ENCODE measurements at places on chromosomes 4 and X. TPM values are rescaled to one million over a fixed set of nuclear protein-coding genes. Genes with fewer than 3 reads are reported as not detected.

MAGEA2 gene
- total RNA-seq: not detected

LRP2BP gene
- 0.16 TPM for total RNA-seq

SLC4A4 gene
- 0.05 TPM for total RNA-seq

NR3C2 gene
- total RNA-seq: 0.63 TPM

NEXMIF gene
- not detected for total RNA-seq

CDS1 gene
- total RNA-seq: 1.6 TPM

IL2 gene
- total RNA-seq: not detected

DNA sequence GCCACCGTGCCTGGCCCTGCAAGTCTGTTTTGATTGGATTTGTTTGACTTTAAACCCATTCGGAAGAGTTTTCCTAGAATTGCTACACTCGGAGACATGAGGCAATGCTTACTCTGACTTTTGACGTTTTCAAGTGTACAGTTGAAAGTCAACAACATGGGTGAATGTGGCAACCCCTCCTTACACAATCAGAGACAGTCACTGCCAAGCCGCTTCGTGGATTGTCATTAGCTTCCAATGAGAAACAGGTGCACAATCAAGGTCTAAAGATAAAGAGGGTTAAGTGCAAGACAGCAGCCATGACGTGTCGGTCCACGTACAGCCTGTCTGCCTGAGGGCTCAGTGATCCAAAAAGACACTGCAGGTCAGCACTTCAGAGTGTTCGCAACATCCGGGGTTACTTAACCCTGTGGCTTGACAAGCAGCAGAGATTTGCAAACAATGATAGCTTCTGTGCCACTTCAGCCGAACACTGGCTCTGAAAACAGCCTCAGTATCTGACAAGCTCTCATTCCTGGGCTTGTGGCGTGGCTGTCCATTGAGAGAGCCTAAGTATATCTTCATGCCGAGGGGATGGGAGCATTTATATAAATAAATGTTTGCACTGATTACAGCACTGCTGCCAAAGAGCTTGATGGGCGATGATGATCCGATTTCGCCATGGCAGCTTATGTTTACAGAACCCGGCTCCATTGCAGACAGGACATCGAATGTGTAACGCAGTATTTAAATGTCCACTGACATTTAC lies 180.0 kb downstream of the DHRSX start:
- H3K4me3 ChIP-seq: no peak overlapping the region
- H3K27ac ChIP-seq: no peak overlapping the region
- H3K4me1 ChIP-seq: no peaks in the 10 kb centered on the region
- no peaks in the 10 kb centered on the region for H3K27me3 ChIP-seq
- no peak for DNase-seq

- H3K36me3 ChIP-seq: no peaks in the 10 kb centered on the region
- no peaks in the 10 kb centered on the region for H3K27me3 ChIP-seq
- H3K4me3 ChIP-seq: no peak overlapping the region
- DNase-seq: no peak
- no peak overlapping the region for H3K27ac ChIP-seq
These were observed 8.6 kb upstream of the MAML3 start for GRCh38 chr4:140162596-140162995.

DNA sequence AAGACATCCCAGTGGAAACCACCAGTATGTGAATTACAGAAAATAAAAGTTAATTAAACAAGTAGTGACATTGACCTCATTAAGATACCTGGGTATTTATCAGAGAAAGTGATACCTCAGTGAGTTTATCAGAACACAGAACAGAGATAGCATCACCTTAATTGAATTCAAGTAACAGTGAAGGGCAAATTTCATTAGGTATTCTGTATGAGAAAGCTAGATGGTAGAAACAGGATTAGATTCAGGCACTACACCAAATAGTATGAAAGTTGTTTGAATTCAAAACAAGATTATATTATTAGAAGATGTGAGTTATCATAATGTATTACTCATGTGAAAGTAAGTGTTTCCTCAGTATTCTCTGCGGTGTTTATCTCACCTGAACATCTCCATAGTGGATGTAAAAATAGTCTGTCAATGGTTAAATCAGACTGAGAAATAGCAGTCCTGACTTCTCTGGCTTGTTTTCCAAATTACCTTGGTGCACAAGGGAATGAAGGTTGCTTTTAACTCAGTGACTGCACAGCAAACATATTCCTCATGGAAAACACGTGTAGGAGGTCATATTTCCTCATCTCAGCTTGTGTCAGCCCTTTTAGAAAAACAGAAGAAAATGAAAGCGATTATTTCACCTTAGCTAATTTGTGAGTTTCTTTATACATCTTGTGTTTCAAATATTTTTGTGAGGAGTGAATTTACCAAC lies 79.9 kb upstream of the PCDH18 start:
- H3K27me3 ChIP-seq: no peaks in the 10 kb centered on the region
- DNase-seq: no peak
- no peaks in the 10 kb centered on the region for H3K36me3 ChIP-seq
- no peaks in the 10 kb centered on the region for H3K4me1 ChIP-seq
- no peak overlapping the region for H3K4me3 ChIP-seq

DNA sequence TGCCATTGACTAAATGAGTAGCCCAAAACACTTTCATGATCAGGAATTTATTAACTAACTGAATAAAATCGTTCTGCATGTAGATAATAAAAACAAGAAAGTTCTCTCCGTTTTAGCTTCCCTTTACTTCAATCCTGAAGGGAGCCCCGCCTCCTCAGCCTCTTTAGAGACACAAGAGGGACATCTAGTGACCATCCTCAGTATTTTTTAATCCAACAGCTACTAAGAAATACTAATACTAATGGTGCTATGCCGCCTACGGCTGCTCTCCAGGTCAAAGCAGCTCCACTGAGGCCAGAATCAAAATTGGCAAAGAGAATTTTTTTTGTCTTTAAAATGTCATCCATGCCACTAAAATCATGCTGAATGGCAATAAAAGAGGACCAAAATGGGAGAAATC lies 3.2 kb upstream of the PCDH19 start:
- H3K27ac ChIP-seq: no peak overlapping the region
- H3K4me3 ChIP-seq: no peak overlapping the region
- H3K27me3 ChIP-seq: no peaks in the 10 kb centered on the region
- no peaks in the 10 kb centered on the region for H3K4me1 ChIP-seq
- H3K36me3 ChIP-seq: no peaks in the 10 kb centered on the region
- DNase-seq: peak; percentile 70

DNA sequence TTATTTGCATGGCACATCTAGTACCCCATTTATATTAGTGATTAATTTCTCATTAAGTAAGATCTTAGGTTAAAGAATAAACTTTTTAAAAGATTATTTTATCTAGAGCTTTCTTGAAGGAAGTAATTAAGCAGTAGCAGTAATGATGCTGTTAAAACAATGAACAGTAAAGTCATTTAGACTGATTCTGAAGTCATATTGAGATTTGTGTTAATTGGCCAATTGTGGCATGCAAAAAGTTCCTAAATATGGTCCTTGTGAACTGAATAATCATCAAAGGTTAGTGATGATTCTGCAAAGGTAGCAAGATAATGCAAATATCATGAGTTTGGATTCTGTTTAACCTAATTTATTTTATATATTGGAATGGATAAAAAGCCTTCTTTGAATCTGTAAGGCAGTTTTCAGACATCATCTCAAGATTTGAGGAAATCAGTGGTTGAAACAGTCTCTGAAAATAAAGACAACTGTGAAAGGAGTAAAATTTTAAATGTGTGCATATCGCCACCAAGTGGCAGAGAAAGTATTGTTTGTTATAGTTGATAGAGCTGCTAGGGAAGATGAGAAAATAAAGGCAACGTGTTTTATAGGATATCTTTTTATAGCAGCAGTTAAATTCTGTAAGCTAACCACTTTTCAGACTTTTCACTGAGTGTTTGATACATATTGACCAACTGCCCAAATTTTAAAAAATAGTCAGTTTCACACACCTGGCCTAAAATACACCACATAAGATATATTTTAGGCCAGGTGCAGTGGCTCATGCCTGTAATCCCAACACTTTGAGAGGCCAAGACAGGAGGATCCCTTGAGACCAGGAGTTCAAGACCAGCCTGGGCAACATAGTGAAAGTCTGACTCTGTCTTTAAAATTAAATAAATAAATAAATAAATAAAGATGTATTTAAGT lies 79.6 kb downstream of the CCKAR start:
- H3K27me3 ChIP-seq: no peaks in the 10 kb centered on the region
- 0 out of 2 replicates have a peak, but pooled peaks cover 3% of the 10 kb centered on the region for H3K4me1 ChIP-seq
- no peak overlapping the region for H3K27ac ChIP-seq
- H3K4me3 ChIP-seq: no peak overlapping the region
- DNase-seq: peak; percentile 84
- peaks cover 67% of the 10 kb centered on the region for H3K36me3 ChIP-seq

DNA sequence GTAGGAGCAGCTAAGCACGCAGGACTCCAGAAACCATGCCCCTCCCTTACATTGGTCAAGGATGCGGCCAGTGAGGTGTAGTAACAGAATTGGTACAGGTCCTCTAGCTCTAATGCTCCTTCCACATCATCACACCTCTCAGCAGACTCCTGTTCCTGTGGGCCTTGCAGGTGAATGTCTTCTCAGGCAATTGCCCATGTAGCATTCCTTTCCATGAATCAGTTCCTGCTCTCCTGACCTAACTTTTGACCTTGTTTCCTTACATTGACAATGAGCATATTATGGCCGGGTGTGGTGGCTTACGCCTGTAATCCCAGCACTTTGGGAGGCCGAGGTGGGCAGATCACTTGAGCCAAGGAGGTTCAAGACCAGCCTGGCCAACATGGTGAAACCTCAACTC lies 31.3 kb downstream of the MAP7D3 start:
- no peaks in the 10 kb centered on the region for H3K27me3 ChIP-seq
- peaks cover 11% of the 10 kb centered on the region for H3K4me1 ChIP-seq
- no peak for DNase-seq
- H3K36me3 ChIP-seq: peaks cover 9% of the 10 kb centered on the region
- H3K4me3 ChIP-seq: no peak overlapping the region

DNA sequence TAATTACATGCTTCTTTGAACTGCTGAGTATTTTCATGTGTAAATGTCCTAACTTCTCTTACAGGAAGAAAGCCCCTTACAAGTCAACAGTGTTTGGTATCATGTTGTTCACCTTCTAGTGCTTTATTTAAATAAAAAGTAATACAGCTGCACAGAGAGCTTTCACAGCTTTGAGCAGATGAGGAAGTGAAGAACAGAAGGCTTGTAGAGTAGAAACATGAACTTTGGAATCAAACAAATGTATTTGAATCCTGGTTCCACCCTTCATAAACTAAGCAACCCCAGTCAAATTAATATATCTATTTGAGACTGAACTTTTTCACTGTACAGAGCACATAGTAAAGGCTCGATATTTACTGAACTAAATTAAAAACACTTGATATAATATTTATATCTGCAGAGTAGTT lies 120.5 kb downstream of the CAMK2D start:
- H3K36me3 ChIP-seq: 0 out of 2 replicates have a peak, but pooled peaks cover 4% of the 10 kb centered on the region
- no peaks in the 10 kb centered on the region for H3K27me3 ChIP-seq
- H3K4me3 ChIP-seq: no peak overlapping the region
- no peak overlapping the region for H3K27ac ChIP-seq
- DNase-seq: no peak

GRCh38 chrX:118528071-118528737 lies 32.6 kb downstream of the DOCK11 start:
- peaks cover 18% of the 10 kb centered on the region for H3K4me1 ChIP-seq
- DNase-seq: no peak
- no peak overlapping the region for H3K4me3 ChIP-seq

GRCh38 chr4:158808399-158808798 lies 39.6 kb downstream of the FNIP2 start:
- no peaks in the 10 kb centered on the region for H3K36me3 ChIP-seq
- no peak overlapping the region for H3K4me3 ChIP-seq
- no peak overlapping the region for H3K27ac ChIP-seq
- H3K27me3 ChIP-seq: no peaks in the 10 kb centered on the region
- no peak for DNase-seq
- peaks cover 17% of the 10 kb centered on the region for H3K4me1 ChIP-seq

DNA sequence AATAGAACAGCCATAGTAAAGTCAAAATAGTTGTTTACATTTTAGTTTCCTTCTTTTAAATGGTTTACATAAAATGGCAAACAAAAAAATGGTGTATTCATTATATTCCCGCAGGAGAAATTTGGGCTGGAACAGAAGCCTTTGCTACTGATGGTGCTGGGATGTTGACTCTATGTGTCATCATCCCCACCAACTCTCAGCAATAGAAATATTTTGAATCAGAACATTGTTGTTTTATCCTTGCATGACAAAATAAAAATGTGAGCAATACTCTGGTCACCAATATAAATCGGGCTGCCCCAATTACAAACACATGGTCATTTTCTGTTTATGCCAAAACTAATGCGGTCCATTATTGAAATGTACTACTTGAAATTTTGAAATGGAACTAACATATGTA lies 1131.6 kb upstream of the PCDH7 start:
- H3K27me3 ChIP-seq: no peaks in the 10 kb centered on the region
- no peak for DNase-seq
- H3K4me1 ChIP-seq: no peaks in the 10 kb centered on the region
- H3K27ac ChIP-seq: no peak overlapping the region
- H3K36me3 ChIP-seq: no peaks in the 10 kb centered on the region

DNA sequence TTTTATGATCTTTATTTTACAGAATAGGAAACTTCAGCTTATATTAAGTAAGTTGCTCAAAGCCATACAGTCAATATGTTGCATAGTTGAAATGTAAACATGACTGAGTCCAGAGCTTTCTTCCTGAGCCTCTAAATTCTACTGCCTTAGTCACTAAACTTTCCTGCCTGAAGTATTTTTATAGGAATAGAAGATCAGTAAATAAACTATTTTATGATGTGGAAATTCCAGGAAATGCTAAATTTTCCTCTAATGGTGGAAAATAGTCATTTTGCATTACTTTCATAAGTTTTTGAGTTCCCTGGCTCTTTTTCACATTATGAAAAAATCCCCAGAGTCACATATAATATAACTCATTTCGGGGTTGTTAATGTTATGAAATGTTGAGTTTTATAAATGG lies 182.8 kb downstream of the BANK1 start:
- H3K4me1 ChIP-seq: peaks cover 19% of the 10 kb centered on the region
- H3K27me3 ChIP-seq: no peaks in the 10 kb centered on the region
- H3K36me3 ChIP-seq: no peaks in the 10 kb centered on the region
- no peak overlapping the region for H3K4me3 ChIP-seq
- H3K27ac ChIP-seq: no peak overlapping the region

GRCh38 chr4:1767770-1768366 lies 25.2 kb upstream of the FGFR3 start:
- no peaks in the 10 kb centered on the region for H3K36me3 ChIP-seq
- peaks cover 44% of the 10 kb centered on the region for H3K4me1 ChIP-seq
- no peak overlapping the region for H3K27ac ChIP-seq
- DNase-seq: peak; percentile 53
- no peak overlapping the region for H3K4me3 ChIP-seq
- peaks cover 62% of the 10 kb centered on the region for H3K27me3 ChIP-seq

GRCh38 chr4:3251691-3252479 lies 2.9 kb downstream of the MSANTD1 start:
- no peaks in the 10 kb centered on the region for H3K27me3 ChIP-seq
- no peaks in the 10 kb centered on the region for H3K36me3 ChIP-seq
- H3K27ac ChIP-seq: no peak overlapping the region
- no peak for DNase-seq
- no peak overlapping the region for H3K4me3 ChIP-seq

DNA sequence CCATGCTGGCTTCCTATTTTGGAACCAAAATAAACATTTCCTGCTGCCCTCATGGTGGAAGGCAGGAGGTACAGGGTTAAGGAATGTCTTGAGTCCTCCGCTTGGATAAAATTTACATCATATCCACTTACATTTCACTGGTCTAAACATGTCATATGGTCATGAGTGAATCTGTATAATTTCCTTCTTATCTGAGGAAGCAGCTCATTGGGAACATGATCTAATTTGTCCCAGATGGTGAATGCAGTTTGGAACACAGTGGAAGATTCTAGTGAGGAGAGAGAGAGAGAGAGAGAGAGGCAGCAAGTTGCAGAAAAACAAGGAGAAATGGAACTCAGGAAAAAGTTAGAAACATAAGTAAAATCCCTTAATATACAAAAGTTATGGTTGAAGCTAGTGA lies 46.8 kb downstream of the MXRA5 start:
- H3K27me3 ChIP-seq: no peaks in the 10 kb centered on the region
- no peak overlapping the region for H3K4me3 ChIP-seq
- DNase-seq: no peak
- no peaks in the 10 kb centered on the region for H3K36me3 ChIP-seq
